ENCODE measurements at places on chromosomes 2 and 18.

DNA sequence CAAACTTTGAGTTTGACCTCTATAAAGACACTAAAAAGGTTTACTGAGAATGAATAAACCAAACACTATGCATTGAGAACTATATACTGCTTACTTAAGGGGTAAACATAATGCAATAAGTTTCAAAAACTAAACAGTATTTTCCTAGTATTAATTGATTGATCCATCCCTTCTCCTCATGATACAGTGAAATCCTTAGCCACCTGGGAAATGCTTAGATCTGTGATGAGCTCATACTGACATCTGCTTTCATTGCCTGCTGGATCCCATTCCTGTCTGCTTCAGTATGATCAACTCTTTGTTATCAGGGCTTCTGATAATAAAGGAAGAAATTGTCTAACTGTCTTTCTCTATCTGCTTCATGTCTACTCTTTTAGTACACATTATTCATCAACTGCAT, 74.9 kb upstream of the UBE2E3 start:
- DNase-seq, result no peak

DNA sequence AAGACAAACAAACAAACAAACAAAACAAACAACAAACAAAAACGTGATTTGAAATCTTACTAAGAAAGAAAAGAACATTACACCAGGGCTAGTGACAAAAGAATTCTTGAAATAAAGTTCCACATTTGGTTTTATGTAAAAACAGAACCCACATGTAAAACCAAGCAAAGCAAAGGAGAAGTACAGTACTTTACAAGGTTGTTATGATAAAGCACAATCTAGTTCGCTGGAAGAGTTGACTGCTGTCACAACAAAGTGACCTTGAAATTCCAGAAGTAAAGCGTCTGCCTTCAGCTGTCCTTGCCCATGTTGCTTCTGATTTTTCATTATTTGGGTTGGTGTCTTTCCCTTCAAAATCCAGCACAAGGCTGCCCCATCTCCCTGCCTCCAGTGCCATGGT, 94.8 kb upstream of the CYRIA start:
- no peak for DNase-seq

DNA sequence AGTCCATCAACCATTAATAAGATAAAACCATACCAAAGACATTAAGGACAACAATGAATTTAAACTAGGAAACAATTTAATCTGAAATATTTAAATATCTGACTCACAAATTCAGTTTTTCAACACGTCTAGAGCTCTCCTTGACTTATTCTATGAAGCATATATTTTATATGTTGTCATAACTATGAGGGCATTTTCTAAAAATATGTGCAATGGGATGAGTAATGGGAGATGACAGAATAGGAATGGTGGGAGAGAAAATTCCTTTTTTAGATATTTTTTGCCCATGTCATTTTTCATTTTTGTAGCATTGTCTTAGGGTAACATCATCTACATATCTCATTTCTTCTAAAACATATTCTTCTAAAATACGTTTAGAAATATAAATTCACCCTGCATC, 79.2 kb upstream of the CDH2 start:
- DNase-seq, result no peak

DNA sequence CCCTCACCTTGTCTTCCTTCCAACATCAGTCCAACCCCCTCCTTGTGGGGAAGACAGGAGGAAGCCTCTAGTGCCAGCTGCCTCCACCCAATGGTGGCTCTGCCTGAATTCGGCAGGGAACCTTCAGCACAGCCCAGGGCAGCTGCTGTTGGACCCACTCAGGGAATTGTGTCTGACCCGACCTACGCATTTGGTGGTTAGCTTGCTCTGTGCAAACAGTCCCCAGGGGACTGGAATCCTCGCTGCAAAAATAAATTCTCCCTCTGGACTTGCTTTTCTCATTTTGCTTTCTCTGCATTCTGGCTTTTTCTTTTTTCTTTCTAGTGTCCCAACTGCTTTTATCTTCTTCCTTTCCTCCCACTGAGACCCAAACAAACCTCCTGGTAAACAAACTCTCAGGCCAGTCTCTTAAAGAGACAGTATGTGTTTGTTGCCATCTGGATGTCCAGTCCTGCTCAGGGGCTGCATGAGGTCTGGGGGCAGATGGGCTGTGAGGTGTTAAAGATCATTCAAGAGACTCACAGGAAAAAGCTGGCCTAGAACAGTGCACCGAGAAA, 137.7 kb upstream of the HAAO start:
- DNase-seq, result no peak

DNA sequence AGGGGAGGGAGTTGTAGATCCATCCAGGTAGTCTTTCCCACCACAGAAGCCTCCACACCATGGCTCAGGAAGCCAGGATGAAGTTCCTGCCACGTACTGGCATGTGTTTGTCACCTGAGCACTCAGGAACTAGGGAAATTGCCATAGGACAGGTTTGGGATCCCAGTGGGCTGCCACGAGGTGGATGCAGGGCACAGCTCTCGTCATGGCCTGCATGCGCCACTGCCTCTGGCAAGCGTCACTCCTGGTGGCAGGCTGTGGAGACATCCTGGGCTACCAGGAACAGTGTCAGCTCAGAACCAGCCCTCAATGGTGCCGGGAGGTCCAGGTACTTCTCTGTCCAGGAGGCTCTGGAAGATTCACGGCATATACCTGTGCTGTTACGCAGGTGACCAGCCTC, 3.8 kb downstream of the ARHGEF4 start:
- DNase-seq, result no peak

DNA sequence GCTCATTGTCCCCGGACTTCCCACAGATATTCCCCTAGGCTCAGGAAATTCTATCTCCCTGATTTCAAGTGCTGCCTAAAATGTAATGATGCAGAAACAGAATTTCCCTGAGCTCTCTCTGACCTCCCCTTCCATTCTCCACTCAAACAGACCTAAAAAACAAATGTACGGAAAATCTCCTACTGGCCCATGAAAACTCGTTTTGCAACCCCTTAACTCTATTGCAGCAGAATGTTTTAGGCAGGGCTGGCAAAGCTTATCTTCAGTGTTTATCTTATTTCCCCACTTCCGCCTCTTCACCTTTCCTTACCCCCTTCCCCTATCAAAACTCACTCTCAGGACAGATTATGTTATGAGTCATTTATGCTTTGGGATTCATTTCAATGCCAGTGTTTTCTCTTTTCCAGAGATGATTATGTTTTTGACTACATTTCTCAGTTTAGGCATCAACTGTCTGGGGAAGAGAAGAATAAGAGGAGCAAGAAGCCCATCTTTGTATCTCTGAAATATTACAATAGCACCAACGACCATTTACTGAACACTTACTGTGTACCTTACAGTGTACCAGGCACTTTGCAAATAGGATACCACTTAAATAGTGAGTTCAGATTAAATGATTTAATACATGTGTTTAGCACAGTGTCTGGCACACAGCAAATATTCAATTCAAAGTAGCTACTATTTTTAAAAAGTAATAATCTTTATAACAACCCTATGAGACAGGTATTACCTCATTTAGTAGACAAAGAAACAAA, 53.9 kb upstream of the STPG4 start:
- DNase-seq, result no peak

DNA sequence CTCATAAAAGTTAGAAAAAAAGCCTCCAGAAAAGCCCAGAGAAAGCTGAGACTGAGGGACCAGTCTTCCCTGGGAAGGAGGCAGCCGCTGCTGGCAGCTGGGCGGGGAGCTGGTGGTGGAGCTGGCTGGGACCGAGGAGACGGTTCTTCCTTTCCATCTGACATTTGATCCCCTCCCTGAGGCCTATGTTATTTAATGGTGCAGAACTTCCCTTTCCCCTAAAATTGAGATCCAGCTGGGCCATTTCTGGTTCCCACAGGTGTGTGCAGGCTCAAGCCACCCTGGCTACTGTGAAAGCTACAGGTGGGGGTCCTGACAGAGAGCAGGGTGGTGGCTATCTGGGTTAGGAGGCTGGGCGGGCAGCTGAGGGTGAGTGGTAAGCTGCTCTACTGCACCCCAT, 81.5 kb upstream of the FZD7 start:
- DNase-seq, result no peak

DNA sequence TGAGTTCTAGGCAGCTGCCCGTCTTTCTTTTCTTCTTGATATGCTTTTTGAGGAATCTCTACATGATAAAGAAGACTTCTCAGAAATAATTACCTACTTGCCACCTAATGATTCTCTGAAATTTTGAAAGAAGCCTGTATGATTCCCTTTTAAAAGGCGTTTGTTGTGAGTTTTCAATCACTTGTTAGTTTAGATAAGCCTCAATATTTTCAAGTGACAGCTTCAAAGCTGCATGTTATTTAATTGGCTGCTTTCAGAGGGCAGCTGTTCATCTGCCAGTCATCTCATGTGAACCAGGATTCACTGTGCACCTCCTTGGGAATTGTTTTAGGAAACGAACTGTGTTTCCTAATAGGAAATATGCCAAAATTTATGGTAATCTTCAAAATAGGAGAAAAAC, 938.1 kb downstream of the CPS1 start:
- no peak for DNase-seq

- DNase-seq, result no peak
Measured at GRCh38 chr2:10094271-10094814, 14.1 kb upstream of the CYS1 start.

- DNase-seq, result no peak
Measured at GRCh38 chr18:8084160-8084559, 517.0 kb downstream of the PTPRM start.

DNA sequence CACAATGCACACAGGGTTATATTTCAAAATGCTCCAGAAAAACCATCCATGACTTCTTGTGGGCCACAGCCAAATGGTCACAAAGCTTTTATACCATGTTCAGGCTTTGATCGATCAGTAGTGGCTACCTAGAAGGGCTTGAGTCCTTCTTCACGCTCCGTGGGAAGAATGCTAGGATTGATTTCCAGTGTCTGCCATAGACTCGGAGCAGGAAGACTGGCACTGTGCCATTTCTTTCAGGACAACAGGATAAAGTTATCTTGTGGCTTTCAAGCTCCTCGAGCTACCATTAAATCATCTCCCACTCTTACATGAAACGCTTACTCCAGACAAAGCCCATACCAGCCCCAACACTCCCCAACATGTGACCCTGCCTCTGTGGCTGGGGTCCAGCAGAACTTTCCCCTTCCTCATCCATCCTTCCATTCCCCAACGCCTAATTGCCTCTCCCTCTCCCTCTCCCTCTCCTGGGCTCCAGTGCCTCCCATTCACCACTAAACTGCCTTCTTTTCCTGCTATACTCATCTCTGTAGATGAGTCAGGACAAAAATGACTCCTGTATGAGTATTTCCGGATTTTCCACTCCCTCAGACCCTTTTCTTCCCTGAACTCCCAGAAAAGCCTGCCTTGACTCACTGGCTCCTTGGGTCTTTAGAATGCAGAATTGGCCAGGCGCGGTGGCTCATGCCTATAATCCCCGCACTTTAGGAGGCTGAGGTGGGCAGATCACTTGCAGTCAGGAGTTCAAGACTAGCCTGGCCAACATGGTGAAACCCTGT, 40.9 kb downstream of the ADD2 start:
- no peak for DNase-seq

- no peak for DNase-seq
Measured at GRCh38 chr2:151862700-151863099, 34.5 kb upstream of the ARL5A start.

- no peak for DNase-seq
Measured at GRCh38 chr2:173446722-173447121, 92.0 kb downstream of the CDCA7 start.

Data from NCI-H1092 (cell line).